ENCODE measurements at places on chromosomes 6 and 20.

- DNase-seq, result no peak
Observed at GRCh38 chr20:50379049-50379990, 130.9 kb upstream of the PTPN1 start.

DNA sequence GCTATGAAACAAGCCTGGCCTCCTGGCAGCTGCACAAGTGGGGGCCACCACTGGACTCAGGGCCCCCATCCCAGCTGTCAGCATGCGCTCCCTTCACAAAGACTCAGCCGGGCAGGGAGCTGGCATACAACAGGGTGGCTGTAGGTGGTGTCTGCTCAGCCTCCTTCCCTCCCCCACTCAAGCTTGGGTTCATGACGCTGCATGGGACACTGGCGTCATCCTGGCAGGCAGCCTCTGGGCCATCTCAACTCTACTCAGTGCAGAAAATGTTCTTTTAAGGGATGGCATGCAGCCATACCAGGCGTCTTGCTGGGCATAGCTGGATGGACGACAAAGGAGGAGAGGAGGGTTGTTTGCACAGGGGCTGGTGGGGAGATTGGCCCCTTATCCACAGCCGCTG, 30.5 kb downstream of the SAYSD1 start:
- no peak for DNase-seq

DNA sequence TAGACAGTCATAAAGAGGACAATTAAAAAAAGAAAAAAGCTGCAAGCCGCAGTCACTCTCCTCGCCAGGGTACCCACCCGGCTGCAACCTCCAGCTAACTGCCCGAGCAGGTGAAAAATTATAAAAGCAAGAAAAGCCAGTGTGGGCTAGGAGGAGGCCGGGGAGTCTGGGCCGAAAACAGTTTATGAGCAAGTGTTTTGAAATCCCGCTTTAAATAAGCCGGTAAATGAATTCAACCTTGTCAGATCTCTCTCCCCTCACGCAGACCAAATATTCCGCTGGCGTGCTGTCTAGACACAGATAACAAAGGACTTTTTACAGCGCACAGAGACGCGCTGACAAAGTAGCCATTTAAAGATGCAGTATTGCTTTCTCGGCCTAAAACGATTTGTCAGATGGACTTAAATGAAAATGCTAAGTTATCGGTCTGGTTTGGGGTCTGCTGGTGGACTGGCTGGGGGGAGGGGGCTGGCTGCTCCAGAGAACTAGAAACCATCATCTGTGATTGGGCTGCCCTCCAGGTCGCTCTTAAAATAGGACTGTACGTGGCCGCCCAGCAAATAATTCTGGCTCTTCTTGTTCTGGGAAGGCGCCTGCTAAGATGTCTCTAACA, 24.6 kb downstream of the PMEPA1 start:
- DNase-seq, result no peak

DNA sequence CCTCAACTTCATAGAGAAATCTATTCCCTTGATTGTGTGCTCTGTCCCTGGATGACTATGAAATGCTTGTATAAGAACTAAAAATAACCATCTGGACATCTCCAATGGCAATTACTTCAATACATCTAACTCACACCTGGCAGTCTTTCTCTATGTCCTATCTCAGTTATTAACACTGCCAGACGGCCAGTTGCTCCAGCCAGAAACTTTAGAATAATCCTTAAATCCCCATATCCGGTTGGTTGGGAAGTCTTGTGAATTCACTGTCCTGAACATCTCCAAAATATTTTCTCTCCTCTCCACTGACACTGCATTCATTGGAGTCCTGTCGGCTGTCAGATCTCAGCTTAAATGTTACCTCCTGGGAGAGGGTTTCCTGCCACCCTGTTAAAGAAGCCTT, 12.2 kb upstream of the LAMA2 start:
- no peak for DNase-seq

DNA sequence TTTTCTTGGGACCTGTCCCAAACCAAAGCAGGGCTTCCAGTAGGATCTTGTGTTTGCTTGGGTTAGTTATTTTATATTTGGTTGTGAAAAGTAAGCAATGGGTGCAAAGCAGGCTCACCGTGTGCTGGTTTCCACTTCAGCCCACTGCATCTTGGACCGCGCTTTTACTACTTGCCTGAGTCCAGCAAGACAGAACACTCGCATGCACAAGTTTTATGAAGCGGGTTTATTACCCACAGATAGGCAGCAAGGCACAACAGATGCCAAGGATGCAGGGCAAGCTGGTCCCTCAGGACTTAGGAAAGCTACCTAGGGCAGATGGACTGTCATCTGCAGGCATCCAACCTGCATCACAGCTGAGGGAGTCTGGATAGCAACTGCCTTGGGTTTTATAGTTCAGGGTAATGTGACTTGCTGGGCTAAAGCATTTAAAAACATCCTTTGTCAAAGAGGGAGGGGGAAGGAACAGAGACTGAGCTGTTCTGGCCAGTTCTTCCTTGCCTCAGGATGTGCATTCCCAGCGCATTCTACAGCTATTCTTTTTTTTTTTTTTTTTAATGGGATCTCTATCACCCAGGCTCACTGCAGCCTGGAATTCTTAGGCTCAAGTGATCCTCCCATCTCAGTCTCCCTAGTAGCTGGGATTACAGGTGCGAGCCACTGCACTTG, 18.5 kb downstream of the CITED2 start:
- DNase-seq, result no peak

- peak; percentile 23 for DNase-seq
Observed at GRCh38 chr20:53934421-53935343, 135.7 kb downstream of the BCAS1 start.

- no peak for DNase-seq
Observed at GRCh38 chr6:131669891-131670290, 31.3 kb downstream of the OR2A4 start.

DNA sequence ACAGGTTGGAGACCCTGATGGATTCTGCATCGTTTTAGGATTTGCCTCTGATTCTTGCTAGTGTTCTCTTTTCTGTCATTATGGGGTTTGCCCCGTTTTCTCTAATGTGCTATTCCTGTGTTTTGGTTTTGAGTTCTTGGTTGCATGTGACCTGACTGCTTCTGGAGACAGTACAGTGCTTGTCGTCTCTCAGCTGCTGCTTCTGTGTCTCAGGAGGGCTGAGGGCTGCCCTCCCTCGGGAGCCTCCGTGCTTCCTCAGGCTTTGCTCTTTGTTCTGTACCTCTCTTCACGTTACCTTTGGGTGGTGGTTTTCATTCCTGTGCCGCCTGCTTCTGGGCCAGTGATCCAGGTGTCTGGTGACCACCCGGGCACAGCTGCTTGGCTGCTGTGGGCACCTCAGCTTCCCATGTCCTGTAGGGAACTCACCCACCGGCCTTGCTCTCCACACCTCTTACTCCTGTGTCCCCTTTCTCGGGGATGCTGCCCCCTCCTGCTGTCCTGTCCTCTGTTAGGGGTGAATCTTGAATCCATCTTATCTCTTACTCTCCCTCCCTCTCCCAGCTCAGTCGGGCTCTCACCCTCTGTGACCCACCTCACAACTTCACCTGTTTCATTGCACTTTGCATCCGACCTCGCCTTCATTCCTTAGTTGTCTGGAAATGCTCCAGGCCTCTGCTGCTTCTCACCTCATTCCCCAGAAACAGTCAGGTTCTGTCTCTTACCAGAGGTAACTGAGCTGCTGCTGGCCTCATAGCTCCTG, 33.2 kb downstream of the PANK2 start:
- DNase-seq, result no peak

GRCh38 chr6:133921249-133921859, 31.7 kb upstream of the TBPL1 start:
- DNase-seq, result peak; percentile 75

DNA sequence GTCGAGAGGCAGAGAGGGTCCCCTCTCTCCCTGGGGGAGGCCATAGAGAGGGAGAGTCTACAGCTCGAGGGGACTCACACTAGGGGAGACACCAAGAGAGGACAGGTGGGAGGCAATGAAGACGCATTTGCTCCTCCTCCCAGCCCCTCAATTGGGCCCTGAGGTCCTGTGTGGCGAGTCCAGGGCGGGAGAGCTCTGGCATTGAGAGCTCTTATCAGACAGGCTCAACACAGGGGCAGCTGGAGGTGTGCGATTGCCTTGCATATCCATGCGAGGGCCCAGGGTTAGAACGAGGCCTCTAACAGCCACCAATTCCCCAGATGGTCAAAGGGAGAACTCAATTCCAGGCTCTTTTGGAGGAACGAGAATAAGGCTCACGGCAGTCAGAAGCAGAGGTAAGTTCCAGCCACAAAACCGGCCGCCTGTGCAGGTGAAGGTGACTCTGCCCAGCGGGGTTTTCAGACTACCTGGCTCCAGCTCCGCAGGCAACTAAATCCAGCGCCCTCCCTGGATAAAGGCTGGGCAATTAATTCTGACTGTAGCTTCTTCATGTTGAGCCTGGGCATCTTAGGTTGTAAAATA, 94.0 kb upstream of the MPC1 start:
- DNase-seq, result no peak

DNA sequence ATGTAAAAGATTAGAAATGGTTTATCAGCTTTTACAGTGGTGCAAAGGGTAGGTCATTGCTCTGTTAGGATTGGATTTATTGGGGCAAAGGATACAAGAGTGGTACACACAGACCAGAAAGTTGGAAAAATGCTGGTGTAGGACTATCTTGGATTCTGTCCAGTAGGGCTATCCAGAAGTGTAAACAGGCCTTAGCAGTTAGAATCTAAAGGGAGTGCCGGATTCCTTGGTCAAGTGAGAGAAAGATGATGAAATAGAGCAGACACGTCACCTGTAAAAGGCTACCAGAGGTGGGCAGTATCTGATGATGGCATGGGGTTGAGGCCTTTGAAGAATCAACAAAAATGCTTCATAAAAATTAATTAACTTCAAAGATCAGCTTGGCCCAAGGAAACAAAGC, 975.9 kb downstream of the KIF16B start:
- no peak for DNase-seq

- DNase-seq, result no peak
Observed at GRCh38 chr20:17589161-17589834, 19.4 kb downstream of the DSTN start.

DNA sequence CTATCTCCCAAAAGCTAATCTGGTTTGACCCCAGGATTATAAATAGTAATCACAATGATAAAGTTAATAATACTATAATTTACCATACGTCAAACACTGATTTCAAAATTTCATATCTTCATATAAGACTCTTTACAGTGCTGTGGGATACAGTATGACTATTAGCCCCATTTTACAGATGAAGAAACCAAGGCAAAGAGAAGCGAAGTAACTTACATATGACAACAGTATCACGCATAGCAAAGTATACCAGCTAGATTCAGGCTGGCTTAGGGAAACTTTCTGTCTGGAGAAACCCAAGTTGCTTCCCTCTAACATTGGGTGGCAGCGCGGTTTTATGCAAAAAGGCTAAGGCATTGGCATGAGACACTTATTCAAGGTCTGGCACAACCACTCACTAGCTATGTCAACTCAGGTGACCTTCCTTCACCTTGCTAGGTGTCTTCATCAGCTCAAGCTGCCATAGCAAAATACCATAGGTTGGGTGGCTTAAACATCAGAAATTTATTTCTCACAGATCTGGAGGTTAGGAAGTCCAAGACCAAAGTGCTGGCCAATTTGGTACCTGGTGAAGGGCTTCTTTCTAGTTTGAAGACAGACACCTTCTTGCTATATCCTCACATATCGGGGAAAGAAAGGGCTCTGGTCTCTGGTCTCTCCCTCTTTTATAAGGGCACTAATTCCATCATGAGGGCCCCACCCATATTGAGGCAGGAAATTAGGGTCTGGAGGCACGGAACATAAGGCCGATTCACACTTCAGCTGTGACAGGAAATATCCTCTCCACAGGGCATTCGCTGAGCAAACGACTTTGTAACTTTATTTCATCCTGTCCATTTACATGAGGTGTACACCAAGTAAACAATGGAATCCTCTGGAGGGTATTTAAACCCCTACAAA, 22.4 kb upstream of the UTRN start:
- peak; percentile 42 for DNase-seq

DNA sequence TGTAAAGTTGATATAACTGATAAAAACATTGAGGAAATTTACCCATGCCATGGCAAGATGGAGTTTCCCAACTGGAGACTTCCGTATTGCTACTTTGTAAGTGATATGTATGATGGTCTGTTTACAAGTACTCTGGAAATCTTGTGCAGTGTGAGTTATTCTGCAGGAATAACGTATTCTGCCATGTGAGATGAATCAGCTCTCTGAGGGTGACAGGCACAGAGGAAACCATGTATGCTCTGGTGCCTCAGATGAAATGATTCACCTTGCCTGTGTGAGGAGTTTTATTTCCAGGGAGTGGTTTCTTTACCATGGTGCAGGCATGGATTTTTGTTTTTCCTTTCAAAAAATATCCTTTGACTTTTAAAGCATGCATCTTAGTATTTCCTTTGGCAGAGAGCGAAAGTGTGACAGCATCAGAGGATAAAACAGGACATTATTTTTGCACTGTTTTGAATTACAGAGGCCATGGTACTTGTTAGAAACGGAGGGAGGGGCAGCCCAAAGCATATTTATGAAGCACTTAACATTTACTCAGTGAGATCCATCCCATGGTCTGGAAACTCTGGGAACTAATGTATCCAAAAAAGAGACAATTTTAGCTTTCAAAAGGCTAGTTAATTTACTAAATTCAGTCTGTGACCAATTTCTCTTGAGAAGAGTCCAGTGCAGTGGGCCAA, 36.0 kb upstream of the MTRF1L start:
- DNase-seq, result no peak

- no peak for DNase-seq
Observed at GRCh38 chr20:16313917-16314316, 259.3 kb downstream of the KIF16B start.

DNA sequence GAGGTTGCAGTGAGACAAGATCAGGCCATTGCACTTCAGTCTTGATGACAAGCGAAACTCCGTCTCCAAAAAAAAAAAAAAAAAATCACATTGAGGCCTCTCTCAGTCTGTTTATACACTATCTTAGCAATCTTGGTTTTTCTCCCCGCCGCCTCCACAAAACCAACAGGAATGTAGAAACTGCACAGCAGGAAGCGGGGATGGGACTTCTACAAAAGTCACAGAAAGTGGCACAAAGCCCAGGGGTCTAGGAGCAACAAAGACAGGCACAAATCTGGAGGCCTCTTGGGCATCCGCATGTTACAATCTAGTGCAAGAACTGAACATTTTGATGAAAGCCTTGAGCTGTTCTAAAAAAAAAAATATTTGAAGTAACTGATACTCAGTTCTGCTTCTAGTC, 48.6 kb downstream of the KDM1B start:
- no peak for DNase-seq

DNA sequence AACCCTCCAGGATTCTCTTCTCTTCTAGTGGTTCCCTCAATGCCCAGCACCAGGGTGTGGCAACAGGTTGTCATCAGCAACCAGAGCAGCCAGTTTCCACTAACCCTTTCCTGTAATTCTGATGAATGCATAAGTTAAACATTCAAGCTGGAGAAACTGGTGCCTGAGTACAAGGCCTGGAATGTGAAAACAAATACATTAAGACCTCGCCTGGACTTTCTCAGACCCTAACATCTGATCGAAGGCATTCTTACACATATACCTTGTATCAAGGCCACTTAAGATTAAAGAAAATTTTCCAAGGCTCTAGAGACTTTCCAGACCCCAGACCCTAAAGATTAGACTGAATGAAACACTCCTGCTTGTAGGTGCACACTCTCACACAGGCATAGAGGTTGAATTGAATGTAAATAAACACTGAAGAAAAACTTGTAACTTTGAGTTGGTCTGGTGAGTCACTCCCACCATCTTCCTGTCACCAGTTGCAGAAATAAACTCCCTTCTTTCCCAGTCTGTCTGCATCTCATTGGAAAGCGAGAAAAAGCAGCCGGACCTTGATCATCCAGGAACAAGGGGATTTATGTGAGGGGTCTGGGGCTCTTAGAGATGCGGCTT, 9.0 kb downstream of the LRP11 start:
- no peak for DNase-seq

- no peak for DNase-seq
Observed at GRCh38 chr6:81613606-81614005, 138.9 kb downstream of the TENT5A start.

- DNase-seq, result no peak
Observed at GRCh38 chr20:31547720-31548298, 33.6 kb downstream of the HM13 start.
